ENCODE measurements at places on chromosomes 12 and 14.

GRCh38 chr12:67618303-67618702 lies 30.2 kb upstream of the DYRK2 start:
- H3K4me3 ChIP-seq, result no peak overlapping the region
- H3K27me3 ChIP-seq, result no peaks in the 10 kb centered on the region
- no peak for ATAC-seq
- no peak overlapping the region for H3K27ac ChIP-seq

GRCh38 chr12:19757317-19757877 lies 318.1 kb downstream of the AEBP2 start:
- H3K36me3 ChIP-seq, result no peaks in the 10 kb centered on the region
- H3K4me1 ChIP-seq, result no peaks in the 10 kb centered on the region
- no peak overlapping the region for H3K27ac ChIP-seq
- H3K27me3 ChIP-seq, result no peaks in the 10 kb centered on the region

DNA sequence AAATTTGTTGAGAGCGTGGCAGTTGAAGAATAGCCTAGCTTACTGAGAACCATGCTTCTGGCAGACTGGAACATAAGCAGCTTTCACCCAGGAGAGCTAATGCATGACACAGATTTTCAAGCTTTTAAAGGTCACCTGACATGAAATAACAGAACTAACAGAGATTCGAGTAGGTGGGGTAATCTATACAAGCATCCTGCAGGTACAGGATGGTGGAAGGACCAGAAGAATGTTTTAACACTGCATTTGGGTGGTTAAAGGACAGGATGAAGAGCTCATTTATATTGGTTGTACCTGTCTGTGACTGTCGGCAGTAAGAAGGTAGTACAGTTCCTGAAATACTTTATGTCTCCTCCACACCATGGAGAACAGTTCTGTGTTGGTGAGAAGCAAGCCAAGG lies 8.9 kb downstream of the PELI2 start:
- H3K4me1 ChIP-seq, result peaks cover 23% of the 10 kb centered on the region
- no peak overlapping the region for H3K27ac ChIP-seq
- H3K4me3 ChIP-seq, result no peak overlapping the region
- no peak for ATAC-seq
- no peaks in the 10 kb centered on the region for H3K36me3 ChIP-seq
- H3K27me3 ChIP-seq, result peaks cover 5% of the 10 kb centered on the region

DNA sequence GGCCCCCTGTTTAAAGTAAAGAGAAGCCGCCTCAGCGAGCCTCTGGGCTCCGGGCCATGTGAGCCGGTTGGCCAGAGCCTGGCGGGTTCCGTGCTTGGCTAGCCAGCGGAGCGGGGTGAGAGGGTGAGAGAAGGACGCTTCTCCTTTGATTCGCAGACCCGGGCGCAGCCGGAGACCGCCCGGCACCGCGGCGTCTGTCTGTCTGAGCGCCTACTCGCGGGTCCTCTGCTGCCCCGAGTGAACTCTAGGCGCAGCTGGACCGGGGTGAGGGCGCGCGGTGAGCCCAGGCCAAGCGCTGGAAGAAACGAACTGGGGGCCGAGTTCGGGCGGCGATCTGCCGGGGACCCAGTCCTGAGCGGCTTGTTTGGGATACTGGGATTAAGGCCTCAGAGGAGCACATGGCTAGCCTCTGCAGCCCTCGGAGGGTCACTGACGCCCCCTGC lies 41.4 kb upstream of the TBX5 start:
- no peaks in the 10 kb centered on the region for H3K4me1 ChIP-seq
- no peak overlapping the region for H3K4me3 ChIP-seq
- H3K27ac ChIP-seq, result no peak overlapping the region
- H3K27me3 ChIP-seq, result peaks cover 68% of the 10 kb centered on the region

DNA sequence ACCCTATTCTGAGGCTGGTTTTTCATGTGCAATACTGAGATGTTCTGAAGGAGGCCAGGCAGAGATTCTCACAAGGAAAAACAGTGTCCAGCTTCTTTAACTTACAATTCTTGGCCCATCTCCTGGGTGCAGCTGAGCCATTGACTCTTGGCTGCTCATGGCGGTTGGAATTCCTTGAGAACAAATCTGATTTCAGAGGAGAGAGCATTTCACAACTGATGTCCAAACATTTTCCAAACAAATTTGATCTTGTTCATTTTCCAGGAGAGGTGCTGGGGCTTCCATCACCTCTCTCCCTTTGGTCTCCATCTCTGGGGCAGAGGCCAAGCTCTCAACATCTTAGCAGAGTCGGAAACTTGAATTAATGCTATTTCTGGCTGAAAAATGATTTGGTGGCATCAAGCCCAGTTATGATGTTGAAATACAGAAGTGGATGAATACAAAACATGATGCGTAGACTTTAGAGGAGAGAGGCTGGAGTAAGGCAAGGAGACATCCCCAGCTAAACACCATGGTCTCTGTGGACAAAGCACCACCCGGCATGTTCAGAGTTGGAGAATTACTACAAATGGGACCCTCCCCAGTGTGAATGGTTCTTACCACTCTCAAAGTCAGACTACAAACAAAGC lies 593.0 kb downstream of the VRK1 start:
- no peaks in the 10 kb centered on the region for H3K36me3 ChIP-seq
- no peak for ATAC-seq
- peaks cover 14% of the 10 kb centered on the region for H3K4me1 ChIP-seq
- H3K27me3 ChIP-seq, result peaks cover 4% of the 10 kb centered on the region
- no peak overlapping the region for H3K4me3 ChIP-seq
- no peak overlapping the region for H3K27ac ChIP-seq

DNA sequence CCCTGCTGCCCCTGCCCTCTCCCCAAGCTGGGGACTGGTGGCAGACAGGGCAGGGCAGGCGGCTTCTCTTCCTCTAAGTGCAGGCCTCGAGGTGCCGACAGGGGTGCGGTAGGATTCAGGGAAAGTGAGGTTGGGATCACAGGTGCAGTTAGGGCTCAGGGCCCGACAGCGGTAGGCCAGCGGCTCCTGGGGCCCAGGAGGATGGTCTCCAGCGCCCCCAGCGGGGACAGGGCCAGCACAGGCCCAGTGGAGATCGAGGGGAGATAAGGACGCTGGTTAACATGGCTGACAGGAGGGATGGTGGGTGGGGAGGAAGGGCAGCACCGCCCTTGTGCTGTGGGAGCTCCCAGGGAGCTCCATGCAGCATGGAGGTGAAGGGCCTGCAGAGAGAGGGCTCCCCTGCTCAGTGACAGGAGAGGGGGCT lies 935 bp upstream of the CRIP1 start:
- H3K27me3 ChIP-seq, result no peaks in the 10 kb centered on the region
- peak overlapping the region; percentile 81 for H3K27ac ChIP-seq
- peaks cover 25% of the 10 kb centered on the region for H3K36me3 ChIP-seq
- no peak for ATAC-seq
- H3K4me3 ChIP-seq, result peak overlapping the region; percentile 86

Measured in activated T-helper 17 cell treated with anti-CD3 and anti-CD28 coated beads, Interleukin-2, amount 50 U/mL, for 72 hours (primary cell).